ENCODE measurements at places on chromosomes 13 and 19. TPM values are rescaled to one million over a fixed set of nuclear protein-coding genes. Genes with fewer than 3 reads are reported as not detected.

GRCh38 chr13:56201834-56202233, 938.9 kb upstream of the PRR20A start:
- H3K27ac ChIP-seq: no peak overlapping the region
- H3K4me1 ChIP-seq: no peaks in the 10 kb centered on the region
- no peaks in the 10 kb centered on the region for H3K36me3 ChIP-seq

GRCh38 chr13:80029170-80029569, 311.8 kb downstream of the SPRY2 start:
- H3K4me1 ChIP-seq: no peaks in the 10 kb centered on the region
- H3K27me3 ChIP-seq: no peaks in the 10 kb centered on the region
- no peak overlapping the region for H3K27ac ChIP-seq
- H3K36me3 ChIP-seq: no peaks in the 10 kb centered on the region
- H3K4me3 ChIP-seq: no peak overlapping the region

- no peaks in the 10 kb centered on the region for H3K36me3 ChIP-seq
- H3K27me3 ChIP-seq: no peaks in the 10 kb centered on the region
- peaks cover 5% of the 10 kb centered on the region for H3K4me1 ChIP-seq
- H3K4me3 ChIP-seq: no peak overlapping the region
- DNase-seq: no peak
- peak overlapping the region; percentile 68 for H3K27ac ChIP-seq
Observed at GRCh38 chr13:33109271-33109697, 93.1 kb downstream of the KL start.

DNA sequence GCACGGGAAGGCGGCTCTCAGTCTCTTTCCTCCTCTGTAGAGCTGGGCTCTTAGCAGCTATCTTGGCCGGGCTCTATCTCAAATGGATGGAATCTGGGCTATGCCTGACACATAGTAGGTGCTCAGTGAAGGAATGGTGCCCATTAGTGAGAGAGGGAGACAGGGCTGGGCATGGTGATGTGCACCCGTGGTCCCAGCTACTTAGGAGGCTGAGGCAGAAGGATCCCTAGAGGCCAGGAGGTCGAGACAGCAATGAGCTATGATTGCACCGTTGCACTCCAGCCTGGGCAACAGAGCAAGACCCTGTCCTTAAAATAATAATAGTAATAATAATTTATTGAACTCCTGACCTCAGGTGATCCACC, 14.7 kb downstream of the KLF2 start:
- DNase-seq: no peak
- H3K4me1 ChIP-seq: no peaks in the 10 kb centered on the region
- H3K4me3 ChIP-seq: no peak overlapping the region
- H3K36me3 ChIP-seq: no peaks in the 10 kb centered on the region

DNA sequence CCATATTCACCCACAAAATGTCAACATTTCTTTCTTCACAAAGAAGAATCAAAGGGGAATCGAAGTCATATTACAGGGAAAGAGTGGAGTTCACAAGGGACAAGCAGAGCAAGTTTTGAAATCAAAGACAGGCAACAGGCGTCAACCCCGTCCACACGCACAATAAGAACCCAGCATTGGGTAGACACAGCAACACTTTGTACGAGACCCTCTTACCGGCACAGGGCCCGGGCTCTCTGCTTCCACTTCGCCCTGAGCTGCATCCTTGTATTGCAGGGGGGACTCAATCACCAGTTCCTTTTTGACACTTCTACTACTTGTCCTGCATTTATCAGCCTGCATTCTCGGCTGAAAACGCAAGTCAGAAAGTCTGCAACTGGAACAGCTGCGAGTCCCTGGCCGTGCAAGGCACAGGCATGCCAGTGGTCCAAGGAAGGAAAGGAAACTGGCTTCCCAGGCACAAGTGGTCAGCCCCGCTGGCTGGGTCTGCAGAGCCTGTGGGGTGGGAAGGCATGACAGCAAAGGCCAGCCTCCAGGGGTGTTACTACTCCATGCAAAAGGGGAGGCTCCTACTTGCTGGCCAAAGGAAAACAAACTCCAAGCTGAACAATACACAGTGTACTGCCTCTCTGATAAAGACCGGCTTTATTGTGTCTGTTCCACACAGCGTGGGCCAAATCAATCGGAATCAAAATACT, at the start of gene DOCK9:
TSS of gene DOCK9 (minus strand) at position 497 of the 698 bp plus-strand sequence. CDS start at position 342, 155 bp downstream.
- no peaks in the 10 kb centered on the region for H3K4me1 ChIP-seq
- H3K27me3 ChIP-seq: no peaks in the 10 kb centered on the region
- DNase-seq: peak; percentile 54
- peak within 1 kb of the TSS; percentile 35 for H3K4me3 ChIP-seq
- no peaks in the 10 kb centered on the region for H3K36me3 ChIP-seq

DNA sequence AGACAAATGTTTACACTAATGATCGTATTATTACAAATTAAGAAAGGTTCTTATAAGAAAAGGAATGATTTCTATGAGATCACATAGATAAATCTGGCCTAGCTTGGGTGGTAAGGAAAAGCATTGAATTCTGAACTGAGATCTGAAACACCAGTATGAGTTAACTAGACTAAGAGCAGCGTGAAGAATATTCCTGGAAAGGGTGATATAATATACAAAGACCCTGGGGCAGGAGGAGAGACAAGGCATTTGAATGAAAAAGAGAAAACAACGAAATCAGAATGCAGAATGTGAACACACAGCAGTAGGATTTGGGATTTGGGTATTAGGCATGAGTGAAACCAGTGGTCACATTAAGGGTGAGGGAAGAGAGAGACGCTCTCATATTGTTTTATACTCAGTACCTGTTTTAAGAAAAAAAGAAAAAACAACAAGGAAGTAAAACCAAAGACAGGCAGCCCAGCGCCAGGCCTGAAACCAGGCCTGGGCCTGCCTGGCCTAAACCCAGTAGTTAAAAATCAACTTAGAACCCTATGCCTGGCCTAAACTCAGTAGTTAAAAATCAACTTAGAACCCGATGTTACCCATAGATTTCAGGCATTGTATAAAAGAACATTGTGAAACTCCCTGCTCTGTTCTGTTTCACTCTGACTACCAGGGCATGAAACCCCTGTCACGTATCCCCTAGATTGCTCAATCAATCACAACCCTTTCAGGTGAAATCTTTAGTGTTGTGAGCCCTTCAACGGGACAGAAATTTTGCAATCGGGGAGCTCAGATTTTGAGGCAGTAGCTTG, 287.1 kb downstream of the ITGBL1 start:
- no peaks in the 10 kb centered on the region for H3K4me1 ChIP-seq
- no peak for DNase-seq
- H3K4me3 ChIP-seq: no peak overlapping the region
- no peaks in the 10 kb centered on the region for H3K36me3 ChIP-seq

DNA sequence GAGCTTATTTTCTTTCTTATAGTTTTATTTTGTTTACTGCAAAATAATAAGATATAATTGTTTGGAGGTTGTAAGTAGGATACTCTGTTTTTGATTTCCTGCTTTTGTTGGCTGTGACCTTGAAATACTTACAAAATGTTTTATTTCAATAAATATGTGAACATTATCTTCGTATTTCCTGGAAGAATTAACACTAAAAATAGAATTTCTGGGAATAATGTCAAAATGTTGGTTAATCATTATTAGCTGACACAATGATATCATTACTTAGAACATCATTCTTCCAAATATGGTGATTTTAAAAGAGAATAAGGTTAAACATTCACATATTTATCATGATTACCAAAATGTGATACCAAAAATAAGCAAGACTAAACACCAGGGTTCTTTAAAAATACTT, 1148.6 kb upstream of the PRR20A start:
- no peak overlapping the region for H3K27ac ChIP-seq
- no peak for DNase-seq
- H3K4me1 ChIP-seq: no peaks in the 10 kb centered on the region
- no peak overlapping the region for H3K4me3 ChIP-seq
- no peaks in the 10 kb centered on the region for H3K36me3 ChIP-seq
- no peaks in the 10 kb centered on the region for H3K27me3 ChIP-seq

DNA sequence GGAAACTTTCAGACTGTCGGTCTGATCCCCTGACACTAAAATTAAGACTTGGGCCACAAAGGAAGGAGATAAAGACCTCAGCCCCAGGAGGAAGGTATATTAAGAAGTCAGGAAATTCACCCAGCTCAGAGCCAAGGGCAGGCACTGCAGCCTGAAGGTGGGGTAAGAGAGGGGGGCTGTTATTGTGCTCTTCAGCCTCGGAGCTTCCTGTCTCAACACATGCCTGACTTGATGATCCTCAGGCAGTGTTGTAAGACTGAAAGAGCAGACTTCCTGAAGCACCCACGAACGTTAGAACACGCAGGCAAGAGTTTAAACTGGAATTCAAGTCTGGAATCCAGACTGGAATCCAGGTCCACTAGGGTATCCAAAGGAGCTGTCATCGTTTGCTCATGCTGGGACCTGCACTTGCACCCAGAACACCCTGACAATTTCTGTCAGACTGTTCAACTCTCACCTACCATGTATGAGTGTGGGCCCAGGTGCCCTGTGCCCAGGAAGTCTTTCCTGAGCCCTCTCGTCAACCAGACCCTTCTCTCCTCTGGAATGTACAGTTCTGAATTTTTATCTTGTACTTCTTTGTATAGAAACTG, 10.7 kb upstream of the FLT1 start:
- H3K4me1 ChIP-seq: no peaks in the 10 kb centered on the region
- H3K36me3 ChIP-seq: no peaks in the 10 kb centered on the region
- DNase-seq: no peak
- no peak overlapping the region for H3K4me3 ChIP-seq
- no peaks in the 10 kb centered on the region for H3K27me3 ChIP-seq

DNA sequence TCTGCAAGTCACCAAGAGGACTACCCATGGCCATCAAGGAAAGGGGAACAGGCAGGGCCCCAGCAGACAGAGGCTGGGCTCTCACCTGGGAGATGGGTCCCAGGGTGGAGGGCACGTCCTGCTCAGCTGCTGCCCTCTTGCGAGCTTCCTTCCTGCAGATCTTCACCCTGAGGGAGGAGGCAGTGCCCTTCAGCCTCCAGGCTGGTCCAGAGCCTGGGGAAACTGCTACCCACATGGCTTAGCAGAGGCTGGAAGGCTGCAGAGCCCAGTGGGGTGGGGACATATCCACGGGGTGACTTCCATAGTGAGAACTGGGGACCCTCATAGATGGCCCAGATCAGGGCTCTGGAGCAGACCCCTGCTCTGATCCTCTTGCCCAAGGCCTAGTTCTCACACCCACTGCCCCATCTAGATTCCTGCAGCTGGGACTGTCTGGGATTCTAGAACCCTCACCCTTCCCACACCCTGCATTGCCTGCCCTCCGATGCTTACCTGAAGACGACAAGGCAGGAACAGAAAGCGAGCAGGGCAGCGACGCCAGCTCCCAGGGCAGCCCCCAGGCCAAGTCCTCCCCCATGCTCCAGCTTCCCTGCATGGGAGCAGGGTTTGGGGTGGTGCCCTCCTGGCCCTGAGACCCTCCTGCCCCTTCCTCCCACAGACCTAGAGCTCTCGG, 9.0 kb downstream of the SIGLEC11 start:
- no peaks in the 10 kb centered on the region for H3K27me3 ChIP-seq
- no peaks in the 10 kb centered on the region for H3K36me3 ChIP-seq
- DNase-seq: no peak
- no peak overlapping the region for H3K4me3 ChIP-seq
- H3K4me1 ChIP-seq: peaks cover 3% of the 10 kb centered on the region

GRCh38 chr13:74200081-74200480, 65.9 kb upstream of the KLF12 start:
- no peaks in the 10 kb centered on the region for H3K4me1 ChIP-seq
- no peaks in the 10 kb centered on the region for H3K36me3 ChIP-seq
- no peaks in the 10 kb centered on the region for H3K27me3 ChIP-seq
- no peak for DNase-seq

DNA sequence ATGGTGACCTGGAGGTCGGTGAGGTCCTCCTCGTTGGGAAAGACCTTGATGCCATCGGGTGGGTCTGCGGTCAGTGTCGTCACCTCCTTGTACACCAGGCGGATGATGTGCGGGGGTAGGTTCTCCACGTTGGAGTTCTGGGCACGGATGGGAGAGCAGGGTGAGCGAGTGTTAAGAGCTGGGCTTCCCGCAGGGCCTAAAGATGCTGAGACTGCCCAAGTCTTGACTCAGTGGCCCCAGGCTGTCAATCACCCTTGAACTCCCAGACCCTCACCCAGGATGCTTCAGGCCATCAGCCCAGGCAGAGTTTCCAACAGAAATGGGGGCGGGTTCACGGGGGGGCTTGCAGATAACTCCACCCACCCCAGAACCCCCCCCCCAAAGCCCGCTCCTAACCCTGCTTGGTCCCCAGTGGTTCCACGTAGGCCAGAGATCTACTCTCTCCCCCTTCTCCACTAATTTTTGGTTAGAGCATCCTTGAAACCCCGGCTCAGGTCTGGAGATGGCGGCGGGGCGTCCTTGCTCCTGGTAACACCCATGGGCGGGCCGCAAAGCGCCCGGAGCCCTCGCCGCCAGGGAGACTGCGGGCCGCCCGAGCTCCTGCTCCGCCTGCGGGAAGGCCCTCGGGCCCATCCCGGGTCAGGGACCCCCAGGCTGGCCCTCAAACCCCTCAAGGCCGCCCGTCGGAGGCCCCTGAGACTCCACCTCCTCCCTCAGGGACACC, 600 bp downstream of the UBE2S start:
- no peak for DNase-seq
- peaks cover 7% of the 10 kb centered on the region for H3K4me1 ChIP-seq
- H3K36me3 ChIP-seq: no peaks in the 10 kb centered on the region
- no peaks in the 10 kb centered on the region for H3K27me3 ChIP-seq

DNA sequence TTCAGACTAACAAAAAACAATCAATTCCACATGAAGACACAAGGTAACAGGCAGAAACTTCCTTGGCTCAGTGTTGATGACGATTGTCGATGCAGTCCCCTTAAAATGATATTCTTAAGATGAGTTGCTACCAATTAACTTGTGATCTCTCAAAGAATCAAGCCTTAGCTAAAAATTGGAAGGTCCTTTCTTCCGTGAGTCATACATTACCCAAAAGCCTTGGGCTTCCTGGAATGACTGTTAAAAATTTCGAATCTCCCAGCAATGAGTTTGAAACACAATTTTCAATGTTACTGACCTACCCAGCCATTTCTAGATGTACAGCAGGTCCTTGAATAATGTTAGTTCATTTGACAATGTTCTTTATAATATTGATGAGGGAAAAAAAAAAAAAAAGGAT, 28.0 kb upstream of the RB1 start:
- no peaks in the 10 kb centered on the region for H3K36me3 ChIP-seq
- DNase-seq: no peak
- no peaks in the 10 kb centered on the region for H3K27me3 ChIP-seq
- H3K4me1 ChIP-seq: no peaks in the 10 kb centered on the region
- no peak overlapping the region for H3K27ac ChIP-seq
- no peak overlapping the region for H3K4me3 ChIP-seq

DNA sequence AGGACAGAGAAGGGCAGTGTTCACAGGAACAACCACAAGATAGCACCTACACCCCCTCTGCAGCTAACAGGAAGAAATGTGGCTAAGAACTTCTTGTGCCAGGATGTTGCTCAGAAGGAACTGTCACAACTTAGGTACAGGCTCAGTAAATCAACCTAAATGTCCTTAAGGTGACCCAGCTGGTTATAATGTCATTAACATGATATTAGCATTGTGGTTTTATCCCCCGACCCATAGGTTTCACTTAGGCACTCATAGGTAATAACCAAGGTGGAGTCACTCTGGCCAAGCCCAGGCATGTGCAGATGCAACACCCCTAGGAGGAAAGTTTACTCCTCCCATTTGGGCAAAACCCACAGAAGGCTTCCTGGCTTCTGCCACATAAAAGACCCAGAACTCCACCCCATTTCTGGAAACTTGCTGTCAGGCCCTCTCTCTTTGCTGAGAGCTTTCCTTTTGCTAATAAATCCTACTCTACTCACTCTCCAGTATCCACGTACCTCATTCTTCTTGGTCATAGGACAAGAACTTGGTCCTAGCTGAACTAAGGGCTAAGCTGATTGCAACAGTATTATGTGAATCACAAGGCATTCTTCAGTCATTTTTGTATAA, 951.3 kb downstream of the SLITRK5 start:
- no peak overlapping the region for H3K4me3 ChIP-seq
- no peak overlapping the region for H3K27ac ChIP-seq
- DNase-seq: no peak

The IGFL3 gene
- not detected for total RNA-seq

The OXGR1 gene
- 0.62 TPM for total RNA-seq

The ATP1A3 gene
- total RNA-seq: not detected

The AP3D1 gene
- total RNA-seq: 97.5 TPM

The LHB gene
- total RNA-seq: not detected
